ENCODE measurements at places on chromosomes 16 and 17. TPM values are rescaled to one million over a fixed set of nuclear protein-coding genes. Genes with fewer than 3 reads are reported as not detected.

DNA sequence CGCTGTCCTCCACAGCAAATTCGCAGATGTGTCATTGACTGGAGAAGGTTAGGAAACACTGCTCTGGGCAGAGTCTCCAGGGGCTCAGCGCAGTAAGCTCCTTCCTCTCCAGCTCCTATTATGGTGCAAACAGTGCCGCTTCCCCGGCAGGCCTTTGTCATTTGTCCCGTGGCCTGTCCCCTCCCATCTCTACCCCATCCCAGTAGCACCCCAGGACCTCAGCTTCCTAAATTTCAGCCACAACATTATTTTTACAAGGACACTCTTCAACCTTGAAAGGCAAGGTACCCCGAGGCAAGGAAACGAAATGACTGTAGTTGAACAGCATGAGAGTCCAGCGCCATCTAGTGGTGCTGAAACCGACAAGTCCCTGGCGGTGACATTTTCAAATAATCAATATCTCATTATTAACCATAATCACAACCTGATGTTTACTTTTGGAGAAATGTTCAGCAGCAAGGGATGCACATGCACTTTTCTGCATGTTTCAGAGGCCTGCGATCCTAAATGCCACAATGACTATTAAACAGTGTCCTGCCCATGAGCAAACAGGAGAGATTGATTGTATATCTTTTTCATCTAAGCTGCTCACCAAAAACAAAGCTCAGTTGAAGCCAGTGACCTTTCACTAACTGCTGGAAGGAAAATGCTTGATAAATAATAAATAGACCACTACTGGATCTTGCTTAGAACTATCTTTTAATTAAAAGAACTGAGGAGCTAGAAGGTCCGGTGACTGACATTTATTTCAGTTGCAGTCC, 16.5 kb downstream of the MRPS23 start:
- DNase-seq, result peak; percentile 71

DNA sequence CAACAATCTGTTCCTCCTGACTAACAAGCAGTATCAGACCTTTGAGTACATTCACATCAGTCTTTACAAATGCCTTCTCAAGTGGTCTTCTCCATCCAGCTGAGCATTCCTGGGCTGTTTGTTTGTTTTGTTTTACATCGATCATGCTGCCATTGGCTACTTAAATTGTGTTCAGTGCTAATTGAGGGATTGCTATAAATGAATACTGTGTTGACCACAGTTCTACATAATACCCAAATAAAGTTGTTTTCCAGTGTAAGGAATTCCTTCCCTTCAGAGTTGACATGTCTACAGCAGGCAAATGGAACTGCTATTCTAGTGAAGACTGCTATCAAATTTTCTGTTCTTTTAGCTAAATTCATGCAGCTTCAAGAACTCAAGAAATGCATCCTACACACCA, 3.2 kb downstream of the CDH8 start:
- no peak for DNase-seq

GRCh38 chr17:66655861-66656260, 179.1 kb upstream of the CACNG5 start:
- no peak for DNase-seq

GRCh38 chr17:48056246-48056745, 8.1 kb downstream of the NFE2L1 start:
- DNase-seq, result no peak

DNA sequence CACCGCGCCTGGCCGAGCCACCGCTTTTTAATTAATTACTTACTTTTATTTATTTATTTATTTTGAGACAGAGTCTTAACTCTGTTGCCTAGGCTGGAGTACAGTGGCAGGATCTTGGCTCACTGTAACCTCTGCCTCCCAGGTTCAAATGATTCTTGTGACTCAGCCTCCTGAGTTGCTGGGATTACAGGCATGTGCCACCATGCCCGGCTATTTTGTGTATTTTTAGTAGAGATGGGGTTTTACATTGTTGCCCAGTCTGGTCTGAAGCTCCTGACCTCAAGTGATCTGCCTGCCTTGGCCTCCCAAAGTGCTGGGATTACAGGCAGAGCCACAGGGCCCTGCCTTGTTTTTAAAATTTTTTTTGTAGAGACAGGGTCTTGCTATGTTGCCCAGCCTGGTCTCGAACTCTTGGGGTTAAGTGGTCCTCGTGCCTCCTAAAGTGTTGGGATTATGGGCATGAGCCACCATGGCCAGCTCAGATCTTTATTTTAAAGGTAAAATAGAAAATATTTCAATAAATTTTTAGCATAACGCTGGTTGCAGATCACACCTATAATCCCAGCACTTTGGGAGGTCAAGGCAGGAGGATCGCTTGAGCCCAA, 18.3 kb upstream of the NUDT16L1 start:
- no peak for DNase-seq

DNA sequence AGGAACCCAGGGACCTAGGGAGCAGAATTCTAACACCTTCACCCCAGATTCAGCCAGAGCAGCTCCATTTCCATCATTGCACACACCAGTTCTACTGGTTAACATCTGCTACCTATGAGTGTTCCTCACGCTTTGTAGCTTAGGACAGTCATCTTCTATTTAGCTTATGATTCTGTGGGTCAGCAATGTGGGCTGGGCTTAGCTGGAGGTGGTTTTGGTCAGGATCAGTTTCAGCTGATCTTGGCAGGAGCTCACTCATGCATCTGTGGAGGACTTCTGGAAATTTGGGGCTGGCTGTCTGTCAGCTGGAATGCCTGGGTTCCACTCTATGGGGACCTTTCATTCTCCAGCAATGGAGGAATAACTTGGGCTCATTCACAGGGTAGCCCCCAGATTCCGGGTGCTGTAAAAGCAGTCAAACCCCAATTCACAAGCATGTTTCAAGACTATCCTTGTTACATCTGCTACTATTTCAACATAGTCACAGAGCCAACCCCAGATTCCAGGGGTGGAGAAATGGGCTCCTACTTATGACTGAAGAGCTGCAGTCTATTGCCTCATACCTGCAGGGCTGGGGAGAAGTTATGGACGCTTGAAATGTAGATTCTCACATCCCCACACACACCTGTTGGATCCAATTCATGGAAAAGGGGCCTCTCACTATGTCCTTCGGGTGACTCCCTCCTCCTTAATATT, 3.4 kb upstream of the HP start:
- no peak for DNase-seq

GRCh38 chr17:34254146-34254545, 939 bp upstream of the CCL2 start:
- DNase-seq, result no peak

The PITPNM3 gene
- 2.8 TPM for total RNA-seq

The KRT24 gene
- not detected for total RNA-seq

The SLFN12 gene
- total RNA-seq, result 12.5 TPM

The CDH3 gene
- 115 TPM for total RNA-seq

The CCDC182 gene
- total RNA-seq, result not detected

The CDK5R1 gene
- total RNA-seq, result 9.9 TPM

Data from H7 (cell line).